AG04449 (cell line): ENCODE measurements at places on chromosomes 5 and 9.

DNA sequence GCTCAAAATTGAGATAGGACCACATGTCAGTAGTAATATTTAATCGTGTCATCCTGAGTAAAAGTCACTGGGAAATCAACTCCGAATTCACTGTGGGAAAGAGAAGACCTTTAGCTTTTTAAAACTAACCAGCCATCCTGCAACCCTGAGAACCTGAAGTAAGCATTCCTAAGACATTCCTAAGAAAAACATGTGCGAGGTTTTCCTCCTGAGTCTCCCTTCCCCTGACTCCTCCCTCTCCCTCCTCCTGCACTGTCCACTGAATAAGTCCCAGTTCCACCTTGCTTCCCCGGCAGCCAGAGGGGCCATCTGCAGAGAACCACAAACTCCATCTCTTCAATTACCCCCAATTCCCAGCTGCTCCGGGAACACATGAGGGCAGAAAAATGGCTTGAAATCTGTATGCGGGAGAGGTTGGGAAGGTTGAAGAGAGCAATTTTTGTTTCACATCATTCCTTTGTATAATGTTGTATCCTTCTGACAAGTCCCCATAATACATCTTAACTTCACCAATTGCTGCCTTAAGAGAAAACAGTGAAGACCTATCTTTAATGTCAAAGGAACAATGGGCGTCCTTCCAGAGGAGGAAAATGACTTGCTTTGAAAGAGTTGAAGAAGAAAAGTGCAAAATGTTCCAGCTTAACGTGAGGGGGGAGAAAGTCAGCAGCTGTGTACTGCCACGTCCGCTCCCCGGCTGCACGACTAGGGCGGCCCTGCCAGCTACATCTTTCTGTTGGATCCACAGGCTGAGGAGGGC, 186.3 kb downstream of the ZNF462 start:
- no peak for DNase-seq

GRCh38 chr9:115393976-115394775, 276.2 kb upstream of the TNC start:
- no peak for DNase-seq

GRCh38 chr9:68793605-68794343, 88.7 kb downstream of the PIP5K1B start:
- no peak for DNase-seq

DNA sequence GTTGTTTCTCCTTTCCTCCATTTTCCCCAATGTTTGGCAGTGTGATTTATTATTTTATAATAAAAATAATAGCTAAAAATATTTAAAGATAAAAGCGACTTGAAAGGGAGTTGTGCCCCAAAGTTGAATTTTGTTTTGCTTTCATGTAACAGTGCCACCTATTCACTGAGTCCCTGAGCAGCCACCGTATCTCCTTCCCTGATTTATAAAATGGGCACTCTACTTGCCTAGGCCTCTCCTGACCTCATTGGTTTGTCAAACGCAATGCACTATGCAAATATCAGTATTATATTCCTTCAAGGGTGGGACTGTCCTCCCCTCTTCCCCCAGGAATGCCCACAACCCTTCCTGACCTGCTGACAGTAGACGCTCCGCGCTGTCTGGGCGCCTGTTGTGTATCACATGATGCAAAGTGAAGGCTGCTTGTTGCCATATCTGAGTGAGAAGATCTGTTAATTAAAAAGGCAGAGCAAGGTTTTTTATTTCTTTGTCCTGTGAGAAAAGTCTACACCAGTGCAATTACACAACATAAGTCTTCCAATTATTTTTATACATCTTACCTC, 81.4 kb downstream of the TTC39B start:
- no peak for DNase-seq

- DNase-seq, result peak; percentile 5
Measured at GRCh38 chr9:99266255-99267023, 44.4 kb downstream of the SEC61B start.

DNA sequence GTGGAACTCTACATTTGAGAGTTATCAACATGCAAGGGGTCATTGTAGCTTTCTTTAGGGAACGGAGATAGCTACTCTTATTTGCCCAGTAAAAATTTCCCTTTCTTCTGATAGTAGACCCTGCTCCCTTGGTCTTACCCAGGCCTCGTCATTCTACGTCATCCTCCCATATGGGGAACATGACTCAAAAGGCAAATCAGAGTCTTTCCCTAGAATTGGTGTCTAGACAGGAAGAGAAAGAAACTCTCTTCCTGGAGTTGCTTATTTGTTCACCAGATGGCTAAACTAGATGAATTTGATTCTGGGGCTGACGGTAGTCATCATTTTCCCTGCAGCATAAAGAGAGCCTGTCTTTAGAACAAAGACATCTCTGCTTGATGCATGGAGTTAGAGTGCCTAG, 12.2 kb upstream of the SLC38A9 start:
- DNase-seq, result no peak

DNA sequence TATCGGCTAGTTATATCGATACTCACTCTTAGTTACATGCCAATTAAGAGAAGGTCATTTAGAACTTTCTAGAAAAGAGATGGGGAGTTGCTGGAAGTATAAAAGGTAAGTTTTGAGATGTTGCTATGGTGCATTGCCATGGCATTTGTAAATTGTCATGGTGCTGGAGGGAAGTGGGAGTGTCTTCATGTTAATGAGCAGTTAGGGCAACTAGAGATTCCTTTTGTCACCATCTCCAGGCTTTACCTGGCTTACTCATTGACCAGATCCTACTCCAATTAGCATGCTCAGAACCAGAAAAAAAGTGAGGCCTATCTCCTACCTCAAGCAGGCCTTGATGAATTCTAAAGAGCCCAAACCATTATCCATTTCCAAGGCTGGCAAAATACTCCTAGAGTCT, 82.8 kb downstream of the PRR16 start:
- no peak for DNase-seq
